ENCODE measurements at places on chromosomes 12 and 14. TPM values are rescaled to one million over a fixed set of nuclear protein-coding genes. Genes with fewer than 3 reads are reported as not detected.

Gene EVL
- total RNA-seq = 16.4 TPM

Gene TCL1A
- not detected for total RNA-seq

Gene CIROP
- total RNA-seq = not detected

Gene PLA2G1B
- not detected for total RNA-seq

Gene APOF
- total RNA-seq = 0.18 TPM

DNA sequence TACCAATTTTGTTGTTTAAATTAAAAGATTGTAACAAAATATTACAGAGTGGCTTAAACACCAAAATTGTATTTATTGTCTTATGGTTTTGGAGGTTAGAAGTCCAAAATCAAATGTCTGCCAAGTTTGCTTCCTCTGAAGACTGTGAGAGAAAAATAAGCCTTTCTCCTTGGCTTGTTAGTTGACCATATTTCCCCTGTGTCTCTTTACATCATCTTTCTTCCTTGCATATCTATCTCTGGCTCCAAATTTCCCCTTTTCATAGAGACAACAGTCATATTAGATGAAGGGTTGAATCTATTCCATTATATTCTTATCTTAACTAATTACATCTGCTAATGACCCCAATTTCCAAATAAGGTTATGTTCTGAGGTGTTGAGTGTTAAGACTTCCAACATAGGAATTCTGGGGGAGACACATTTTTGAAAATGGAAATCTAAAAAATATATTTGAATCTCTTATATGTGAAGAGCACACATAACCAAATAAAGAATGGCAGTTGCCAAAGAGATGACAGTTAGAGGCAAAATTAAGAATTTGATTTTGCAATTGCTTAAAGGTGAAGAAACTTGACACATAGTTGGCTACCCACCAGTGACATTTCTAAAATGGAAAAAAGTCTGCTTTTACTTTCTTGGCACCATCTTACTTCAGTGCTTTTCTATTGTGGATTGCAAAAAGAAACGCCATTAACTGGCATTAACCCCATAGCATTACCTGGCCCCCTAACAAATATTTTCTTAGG, 407.2 kb downstream of the FSCB start:
- DNase-seq = no peak
- no peaks in the 10 kb centered on the region for H3K27me3 ChIP-seq
- H3K27ac ChIP-seq = no peak overlapping the region
- H3K4me3 ChIP-seq = no peak overlapping the region
- no peaks in the 10 kb centered on the region for H3K36me3 ChIP-seq

DNA sequence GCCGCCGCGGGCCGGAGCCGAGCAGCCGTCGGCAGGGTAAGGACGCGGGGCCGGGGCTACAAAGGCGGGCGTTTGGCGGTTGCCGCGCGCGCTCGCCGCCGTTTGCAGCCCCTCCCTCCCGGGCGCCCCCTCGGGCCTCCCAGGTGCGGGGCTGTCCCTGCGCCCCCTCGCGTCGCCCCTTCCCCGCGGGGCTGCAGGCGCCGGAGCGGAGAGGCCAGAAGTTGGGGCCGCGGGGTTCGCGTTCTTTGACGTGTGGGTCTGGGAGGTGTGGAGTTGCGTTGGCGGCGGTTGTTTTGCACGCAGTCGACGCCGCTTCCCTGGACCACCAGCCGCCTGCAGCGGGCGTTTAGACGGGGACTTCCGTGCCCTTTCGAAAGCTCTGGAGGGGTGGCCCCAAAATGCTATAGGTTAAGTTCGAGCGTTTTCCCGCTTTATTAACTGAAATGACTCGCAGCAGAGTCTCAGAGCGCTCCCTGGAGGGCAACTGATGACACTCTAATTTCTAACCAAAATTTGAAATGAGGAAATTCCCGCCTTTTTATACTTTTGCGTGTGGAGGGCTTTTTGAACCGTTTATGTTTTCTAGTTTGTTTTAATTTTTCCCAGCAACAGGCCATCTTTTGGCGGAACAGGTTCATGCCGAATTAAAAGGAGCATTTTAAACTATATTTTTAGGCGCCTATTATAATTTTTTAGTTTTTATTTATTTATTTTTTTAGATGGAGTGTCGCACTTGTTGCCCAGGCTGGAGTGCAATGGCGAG, 902 bp downstream of the TMPO start:
- no peaks in the 10 kb centered on the region for H3K27me3 ChIP-seq
- H3K4me3 ChIP-seq = peak overlapping the region; percentile 99
- H3K4me1 ChIP-seq = peaks cover 20% of the 10 kb centered on the region
- peak overlapping the region; percentile 98 for H3K27ac ChIP-seq
- peak; percentile 88 for DNase-seq
- no peaks in the 10 kb centered on the region for H3K36me3 ChIP-seq

DNA sequence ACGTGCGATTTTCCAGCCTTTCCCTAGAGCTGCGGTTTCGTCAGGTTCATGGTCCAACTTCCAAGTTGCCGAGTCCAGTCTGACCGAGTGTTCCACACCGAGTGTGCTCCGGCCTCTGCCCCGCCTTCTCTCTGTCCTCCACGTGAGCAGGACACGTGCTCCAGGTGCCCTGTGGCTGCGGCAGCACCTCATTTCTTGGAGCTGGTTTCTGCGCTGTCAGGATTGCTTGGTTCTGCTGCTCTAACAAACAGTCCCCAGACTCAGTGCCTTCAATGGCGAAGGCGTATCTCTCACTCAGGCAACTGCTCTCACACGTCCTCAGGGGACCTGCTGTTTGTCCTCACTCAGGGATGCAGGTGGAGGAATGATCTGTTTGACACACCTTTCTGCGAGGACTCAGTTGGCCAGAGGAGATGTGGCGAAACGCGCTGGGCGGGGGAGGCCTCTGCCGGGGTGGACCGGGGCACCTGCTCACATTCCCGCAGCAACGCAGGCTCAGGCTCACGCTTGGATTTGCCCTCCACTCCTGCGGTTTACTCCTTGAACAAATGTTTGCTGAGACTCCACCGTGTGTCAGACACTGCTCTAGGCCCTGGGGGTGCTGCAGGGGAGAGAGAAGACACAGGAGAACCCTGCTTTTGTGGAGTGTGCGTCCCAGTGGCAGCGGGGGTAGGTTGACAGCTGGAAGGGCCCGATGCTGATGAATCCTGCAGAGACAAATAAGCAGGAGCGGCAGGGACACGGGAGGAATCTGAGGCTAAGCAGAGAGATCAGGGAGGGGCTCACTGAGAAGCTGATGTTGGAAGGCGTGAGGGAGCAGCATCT, 63.4 kb upstream of the FBRSL1 start:
- DNase-seq = no peak
- no peaks in the 10 kb centered on the region for H3K36me3 ChIP-seq
- H3K4me3 ChIP-seq = no peak overlapping the region
- H3K27ac ChIP-seq = no peak overlapping the region
- peaks cover 23% of the 10 kb centered on the region for H3K4me1 ChIP-seq

DNA sequence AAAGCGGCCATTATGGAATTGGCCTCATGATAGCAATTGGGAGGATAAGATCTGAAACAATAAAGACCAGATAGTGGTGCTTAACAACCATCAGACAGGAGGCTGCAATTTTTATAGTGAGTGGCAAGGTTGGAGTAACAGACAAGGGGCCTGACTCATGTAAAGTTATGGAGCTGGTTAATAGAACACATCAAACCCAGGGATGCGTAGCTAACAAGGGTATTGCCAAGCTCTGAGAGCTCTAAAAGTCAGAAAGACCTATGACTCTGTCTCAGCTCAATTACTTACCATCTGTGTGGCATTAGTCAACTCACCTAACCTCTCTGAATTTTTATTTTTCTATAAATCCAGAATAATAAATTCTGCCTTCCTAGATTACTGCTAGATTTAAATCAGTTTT, 1731.5 kb upstream of the FLRT2 start:
- H3K36me3 ChIP-seq = no peaks in the 10 kb centered on the region
- H3K27me3 ChIP-seq = no peaks in the 10 kb centered on the region
- no peaks in the 10 kb centered on the region for H3K4me1 ChIP-seq
- H3K27ac ChIP-seq = no peak overlapping the region

- H3K36me3 ChIP-seq = no peaks in the 10 kb centered on the region
- no peak overlapping the region for H3K4me3 ChIP-seq
- no peaks in the 10 kb centered on the region for H3K27me3 ChIP-seq
- peaks cover 30% of the 10 kb centered on the region for H3K4me1 ChIP-seq
- DNase-seq = no peak
These were observed 59.6 kb upstream of the EEA1 start for GRCh38 chr12:92988622-92989130.

- no peaks in the 10 kb centered on the region for H3K27me3 ChIP-seq
- H3K4me3 ChIP-seq = no peak overlapping the region
- H3K36me3 ChIP-seq = no peaks in the 10 kb centered on the region
These were observed 411.2 kb downstream of the NPAS3 start for GRCh38 chr14:33349871-33350270.

DNA sequence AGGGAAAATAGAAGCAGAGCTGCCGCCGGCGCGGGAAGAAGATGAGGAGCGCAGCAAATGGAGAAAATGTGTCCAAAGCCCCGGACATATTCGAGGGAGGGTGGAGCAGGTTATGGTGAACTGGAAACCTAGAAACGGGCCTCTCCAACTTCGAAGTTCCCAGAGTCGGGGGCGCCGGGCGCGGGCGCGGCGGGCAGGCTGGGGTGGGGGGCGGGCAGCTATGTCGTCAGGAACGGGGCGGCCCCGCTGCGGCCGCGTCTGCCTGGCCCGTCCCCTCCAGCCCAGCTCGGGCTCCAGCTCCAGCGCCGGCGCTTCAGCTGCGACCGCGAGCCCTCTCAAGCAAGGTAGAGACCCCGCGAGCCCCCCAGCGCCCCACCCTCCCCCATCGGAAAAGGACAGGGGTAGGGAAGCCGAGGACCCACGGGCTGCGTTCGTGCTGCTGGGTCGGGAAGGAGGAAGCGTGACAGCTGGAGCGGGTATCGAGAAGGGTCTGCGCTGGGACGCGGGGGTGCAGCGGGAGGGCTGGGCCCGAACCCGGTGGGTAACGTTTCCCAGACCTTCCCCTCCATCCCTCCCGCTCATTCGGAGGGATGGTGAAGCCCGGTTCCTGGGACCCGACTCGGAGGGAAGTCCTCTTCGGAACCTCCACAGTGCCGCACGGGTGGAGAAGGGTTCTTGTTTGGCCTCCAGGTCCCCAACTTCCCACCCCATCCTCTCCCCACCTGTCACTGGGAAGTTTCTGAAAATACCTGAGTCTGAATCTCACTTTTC, 1.0 kb downstream of the DGKA start:
- no peak for DNase-seq
- H3K4me3 ChIP-seq = peak overlapping the region; percentile 80
- no peaks in the 10 kb centered on the region for H3K27me3 ChIP-seq
- H3K36me3 ChIP-seq = no peaks in the 10 kb centered on the region

Measured in Caco-2 (cell line).